Naive thymus-derived CD4-positive, alpha-beta T cell (primary cell): ENCODE measurements at places on chromosomes 3 and 15. TPM values are rescaled to one million over a fixed set of nuclear protein-coding genes. Genes with fewer than 3 reads are reported as not detected.

Gene CXCR6
- 0.19 TPM for total RNA-seq

DNA sequence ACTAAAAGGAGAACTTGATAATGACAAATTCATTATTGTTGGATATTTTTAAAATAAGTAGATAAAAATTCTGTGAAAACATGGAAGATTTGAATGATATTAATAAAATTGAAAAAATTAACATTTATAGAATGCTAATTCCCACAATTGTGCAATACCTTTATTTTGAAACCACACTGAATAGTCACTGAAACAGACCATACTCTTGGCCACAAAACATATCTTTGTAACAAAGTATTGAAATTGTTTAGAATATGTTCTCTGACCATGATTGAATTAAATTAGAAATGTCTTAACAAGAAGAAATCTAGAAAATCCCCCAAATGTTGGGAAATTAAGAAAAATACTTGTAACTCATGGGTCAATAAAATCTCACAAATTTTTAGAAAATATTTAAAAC lies 49.2 kb downstream of the ARHGAP11B start:
- no peak overlapping the region for H3K27ac ChIP-seq
- DNase-seq = no peak
- H3K27me3 ChIP-seq = no peaks in the 10 kb centered on the region
- no peaks in the 10 kb centered on the region for H3K4me1 ChIP-seq
- H3K4me3 ChIP-seq = no peak overlapping the region

DNA sequence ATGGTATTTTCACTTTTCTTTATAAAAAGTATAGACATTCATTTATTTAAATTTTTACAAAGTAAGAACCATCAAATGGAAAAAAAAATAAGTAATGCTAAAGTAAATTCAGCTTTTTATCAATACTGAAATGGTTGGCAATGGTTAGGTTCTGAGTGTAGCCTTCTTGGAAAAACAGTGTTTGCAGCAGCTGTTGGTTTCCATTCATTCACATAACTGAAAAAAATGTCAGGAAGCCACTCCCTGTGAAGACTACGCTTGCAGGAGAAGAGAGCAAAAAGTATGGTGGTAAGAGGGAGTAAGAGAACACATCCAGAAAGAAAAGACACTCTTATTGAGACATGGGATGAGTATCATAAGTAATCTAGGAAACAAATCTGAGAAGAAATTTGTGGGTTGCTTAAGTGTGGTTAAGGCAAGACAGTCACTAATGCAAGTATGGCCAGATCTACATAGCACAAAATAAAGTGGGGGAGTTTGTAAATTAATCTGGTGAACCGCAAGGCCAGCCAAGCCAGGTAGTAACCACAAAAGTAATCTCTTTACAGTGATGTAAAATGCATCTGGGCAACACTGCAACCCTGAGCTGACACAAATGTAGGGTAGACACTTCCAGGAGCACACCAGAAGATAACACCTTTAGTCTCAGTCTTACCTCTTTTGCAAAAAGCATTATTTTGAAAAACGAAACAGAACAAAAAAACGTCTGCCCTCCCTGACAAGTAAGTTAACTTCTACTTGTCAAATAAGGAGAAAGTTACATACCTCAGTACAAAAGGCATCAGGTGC lies 133.7 kb downstream of the IGSF11 start:
- H3K36me3 ChIP-seq = no peaks in the 10 kb centered on the region
- H3K27ac ChIP-seq = no peak overlapping the region
- H3K4me1 ChIP-seq = no peaks in the 10 kb centered on the region
- H3K27me3 ChIP-seq = no peaks in the 10 kb centered on the region

Gene INTS14
- 38.3 TPM for total RNA-seq

DNA sequence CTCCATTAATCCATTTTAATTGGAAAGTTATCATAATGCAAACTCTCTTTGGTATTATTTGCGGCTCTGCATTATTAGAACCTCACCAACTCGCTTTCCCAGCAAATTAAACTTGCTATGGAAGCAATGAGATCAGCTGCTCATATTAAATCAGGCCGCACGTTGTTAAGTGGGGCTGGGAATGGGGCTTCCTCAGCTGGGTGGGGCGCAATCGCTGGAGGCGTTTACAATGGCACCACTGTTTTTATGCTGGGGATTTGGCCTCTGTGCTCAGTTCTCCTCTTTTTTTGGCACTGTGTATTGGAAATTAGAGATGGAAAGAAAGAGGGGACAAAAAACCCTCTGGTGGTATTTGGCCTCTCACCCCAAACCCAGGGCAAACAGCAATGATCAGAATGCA lies 72.2 kb downstream of the RPLP1 start:
- H3K27me3 ChIP-seq = no peaks in the 10 kb centered on the region
- H3K4me1 ChIP-seq = no peaks in the 10 kb centered on the region
- H3K4me3 ChIP-seq = no peak overlapping the region
- no peak overlapping the region for H3K27ac ChIP-seq
- no peaks in the 10 kb centered on the region for H3K36me3 ChIP-seq
- DNase-seq = no peak

DNA sequence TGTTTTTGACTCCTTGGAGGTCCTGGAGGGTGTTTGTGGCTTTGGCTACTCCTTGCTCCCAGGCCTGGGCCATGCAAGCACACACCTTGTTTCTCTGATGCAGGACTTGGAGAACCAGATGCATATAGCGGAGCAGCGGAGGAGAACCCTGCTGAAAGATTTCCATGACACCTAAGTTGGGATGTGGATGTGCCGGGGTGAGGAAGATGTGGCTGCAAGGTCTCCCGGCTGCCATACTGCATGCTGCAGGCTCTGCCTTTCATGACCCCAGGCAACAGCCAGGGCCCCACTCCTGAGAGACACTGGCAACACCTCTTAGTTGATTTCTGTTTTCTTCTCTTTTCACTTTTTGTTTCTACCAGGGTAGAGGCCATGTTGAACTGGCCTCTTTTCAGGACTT lies 6.9 kb upstream of the P4HTM start:
- H3K27ac ChIP-seq = no peak overlapping the region
- no peak overlapping the region for H3K4me3 ChIP-seq
- peaks cover 13% of the 10 kb centered on the region for H3K36me3 ChIP-seq
- no peak for DNase-seq
- H3K27me3 ChIP-seq = no peaks in the 10 kb centered on the region

DNA sequence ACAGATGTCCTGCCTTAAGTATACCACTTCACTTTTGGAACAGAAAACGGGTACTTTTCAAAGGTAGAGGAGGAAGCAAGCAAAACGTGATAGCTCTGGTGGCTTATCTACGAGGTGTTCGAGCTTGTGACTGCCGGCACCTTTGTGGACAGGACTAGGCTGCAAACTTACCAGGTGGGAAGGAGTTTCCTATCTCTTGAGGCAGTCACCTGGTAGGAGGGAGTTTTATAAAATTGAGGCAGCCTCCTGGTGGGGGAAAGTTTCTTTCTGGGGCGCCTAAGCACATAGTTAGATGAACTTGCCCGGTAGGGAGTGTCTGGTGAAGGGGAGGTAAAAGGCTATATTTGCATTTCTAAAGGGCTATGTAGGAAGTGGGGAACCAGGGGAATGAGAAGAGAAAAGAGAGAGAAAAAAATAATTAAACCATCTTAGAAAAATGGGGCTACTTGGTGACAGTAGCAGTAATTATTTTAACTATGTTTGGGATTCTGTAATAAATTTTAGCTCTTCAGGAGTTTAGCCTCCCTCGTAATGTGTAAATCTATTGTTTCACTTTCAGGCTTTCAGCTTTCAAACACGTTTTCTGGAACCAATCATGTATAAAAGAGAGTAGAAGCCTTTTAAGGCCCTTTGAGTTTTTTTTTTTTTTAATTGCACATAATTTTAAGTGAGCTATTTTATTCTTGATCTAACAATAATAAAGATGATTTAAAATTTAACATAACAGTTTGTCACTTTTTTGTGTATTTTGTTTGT lies 131.0 kb downstream of the IL5RA start:
- no peak overlapping the region for H3K27ac ChIP-seq
- H3K36me3 ChIP-seq = no peaks in the 10 kb centered on the region
- no peak for DNase-seq
- no peak overlapping the region for H3K4me3 ChIP-seq
- no peaks in the 10 kb centered on the region for H3K27me3 ChIP-seq

DNA sequence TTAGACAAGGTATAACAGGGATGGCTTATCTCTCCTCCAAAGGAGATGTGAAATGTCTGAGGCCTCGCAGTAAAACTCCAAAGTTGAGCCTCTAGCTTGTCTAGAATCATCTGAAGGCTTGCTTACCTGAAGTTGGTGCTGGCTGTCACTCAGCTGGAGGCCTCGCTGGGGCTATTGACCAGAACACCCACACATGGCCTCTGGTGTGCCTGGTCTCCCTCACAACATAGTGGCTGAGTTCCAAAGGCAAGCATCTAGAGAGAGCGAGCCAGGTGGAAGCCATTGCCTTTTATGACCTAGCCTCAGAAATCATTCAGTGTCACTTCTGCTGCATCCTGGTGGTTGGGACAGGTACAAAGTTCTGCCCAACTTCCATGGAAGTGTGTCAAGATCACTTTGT lies 17.4 kb upstream of the RNU6-1 start:
- no peaks in the 10 kb centered on the region for H3K4me1 ChIP-seq
- H3K27me3 ChIP-seq = no peaks in the 10 kb centered on the region
- no peak for DNase-seq
- H3K4me3 ChIP-seq = no peak overlapping the region
- no peak overlapping the region for H3K27ac ChIP-seq
- no peaks in the 10 kb centered on the region for H3K36me3 ChIP-seq

- H3K36me3 ChIP-seq = no peaks in the 10 kb centered on the region
- no peak for DNase-seq
- H3K4me1 ChIP-seq = no peaks in the 10 kb centered on the region
- no peak overlapping the region for H3K4me3 ChIP-seq
- H3K27me3 ChIP-seq = no peaks in the 10 kb centered on the region
Measured at GRCh38 chr15:38263996-38264395, 11.4 kb downstream of the SPRED1 start.

Gene CHDH
- 1.2 and 1.3 TPM in 2 replicates for total RNA-seq

Gene UNC13C
- not detected in 2 replicates for total RNA-seq

- H3K36me3 ChIP-seq = no peaks in the 10 kb centered on the region
- no peak overlapping the region for H3K4me3 ChIP-seq
- H3K27ac ChIP-seq = no peak overlapping the region
- no peaks in the 10 kb centered on the region for H3K4me1 ChIP-seq
- DNase-seq = no peak
Measured at GRCh38 chr3:38986901-38987300, 64.8 kb downstream of the SCN11A start.

- no peak overlapping the region for H3K4me3 ChIP-seq
- H3K36me3 ChIP-seq = no peaks in the 10 kb centered on the region
- no peak for DNase-seq
- H3K27me3 ChIP-seq = no peaks in the 10 kb centered on the region
- peaks cover 15% of the 10 kb centered on the region for H3K4me1 ChIP-seq
- no peak overlapping the region for H3K27ac ChIP-seq
Measured at GRCh38 chr3:42745776-42746454, 27.1 kb downstream of the CCDC13 start.

GRCh38 chr3:174620138-174620537 lies 239.0 kb upstream of the NAALADL2 start:
- H3K4me3 ChIP-seq = no peak overlapping the region
- no peaks in the 10 kb centered on the region for H3K36me3 ChIP-seq
- no peak overlapping the region for H3K27ac ChIP-seq
- no peaks in the 10 kb centered on the region for H3K27me3 ChIP-seq
- H3K4me1 ChIP-seq = no peaks in the 10 kb centered on the region
- no peak for DNase-seq

Gene TRPM1
- not detected in 2 replicates for total RNA-seq

DNA sequence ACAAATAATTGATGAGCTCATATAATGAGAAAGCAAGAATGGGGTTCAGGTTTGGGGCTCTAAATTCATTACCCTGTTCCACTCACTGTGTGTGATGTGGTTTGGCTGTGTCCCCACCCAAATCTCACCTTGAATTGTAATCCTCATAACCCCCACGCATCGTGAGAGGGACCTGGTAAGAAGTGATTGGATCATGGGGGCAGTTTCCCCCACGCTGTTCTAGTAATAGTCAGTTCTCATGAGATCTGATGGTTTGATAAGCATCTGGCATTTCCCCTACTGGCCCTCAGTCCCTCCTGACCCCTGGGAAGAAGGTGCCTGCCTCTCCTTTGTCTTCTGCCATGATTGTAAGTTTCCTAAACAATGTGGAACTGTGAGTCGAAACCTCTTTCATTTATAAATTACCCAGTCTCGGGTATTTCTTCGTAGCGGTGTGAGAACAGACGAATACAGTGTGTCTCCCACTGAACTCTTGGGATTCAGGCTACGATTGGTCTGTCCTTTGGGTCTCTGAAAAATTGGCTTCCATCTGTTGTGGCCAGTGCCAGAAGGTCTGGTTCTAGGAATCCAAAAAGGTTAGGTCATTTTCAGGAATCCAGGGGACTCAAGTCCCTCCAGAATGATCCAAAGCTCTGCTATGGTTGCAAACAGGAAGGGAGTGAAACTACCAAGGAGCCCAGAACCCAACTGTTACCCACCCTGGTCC lies 87.7 kb downstream of the XXYLT1 start:
- no peaks in the 10 kb centered on the region for H3K27me3 ChIP-seq
- no peaks in the 10 kb centered on the region for H3K36me3 ChIP-seq
- no peak overlapping the region for H3K27ac ChIP-seq
- H3K4me3 ChIP-seq = no peak overlapping the region

Gene CDHR4
- not detected in 2 replicates for total RNA-seq

DNA sequence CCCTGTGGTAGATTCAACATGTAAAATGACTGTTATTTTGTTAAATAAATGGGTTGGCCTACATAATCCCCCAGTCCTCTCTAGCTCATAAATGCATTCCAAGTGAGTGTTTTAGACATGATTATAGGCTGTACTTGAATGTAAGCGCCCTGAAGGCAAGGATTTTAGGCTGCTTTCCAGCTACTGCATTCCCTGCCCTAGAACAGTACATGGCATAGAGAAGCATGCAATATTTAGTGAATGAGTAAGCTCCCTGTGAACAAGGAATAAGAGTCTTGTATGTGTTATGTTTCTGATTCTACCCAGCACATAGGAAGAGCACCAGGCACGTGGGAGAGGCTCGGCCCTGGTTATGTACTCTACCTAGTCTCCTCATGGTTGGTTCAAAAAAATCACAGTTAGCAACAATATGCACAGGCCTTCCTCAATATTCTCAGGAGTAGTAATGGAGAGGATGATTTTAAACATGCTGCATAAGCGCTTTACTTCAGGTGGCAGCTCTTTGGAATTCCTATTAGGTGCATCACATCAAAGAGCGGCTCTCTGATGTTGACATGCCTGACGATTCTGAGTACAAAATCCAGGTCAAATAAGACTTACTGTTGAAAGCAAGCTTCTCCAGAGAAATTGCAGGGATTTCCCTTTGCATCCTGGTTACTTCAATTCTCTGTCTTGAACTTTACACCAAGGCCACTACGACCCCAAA lies 456.6 kb downstream of the MAGI1 start:
- H3K4me1 ChIP-seq = no peaks in the 10 kb centered on the region
- H3K27ac ChIP-seq = no peak overlapping the region
- DNase-seq = no peak
- no peaks in the 10 kb centered on the region for H3K27me3 ChIP-seq
- H3K4me3 ChIP-seq = no peak overlapping the region
- H3K36me3 ChIP-seq = no peaks in the 10 kb centered on the region

Gene MESP2
- not detected for total RNA-seq

Gene GHSR
- not detected for total RNA-seq
